ENCODE measurements at places on chromosomes 5 and 9.

GRCh38 chr5:40991168-40991980 is 79.8 kb downstream of the MROH2B start:
- DNase-seq, result no peak

DNA sequence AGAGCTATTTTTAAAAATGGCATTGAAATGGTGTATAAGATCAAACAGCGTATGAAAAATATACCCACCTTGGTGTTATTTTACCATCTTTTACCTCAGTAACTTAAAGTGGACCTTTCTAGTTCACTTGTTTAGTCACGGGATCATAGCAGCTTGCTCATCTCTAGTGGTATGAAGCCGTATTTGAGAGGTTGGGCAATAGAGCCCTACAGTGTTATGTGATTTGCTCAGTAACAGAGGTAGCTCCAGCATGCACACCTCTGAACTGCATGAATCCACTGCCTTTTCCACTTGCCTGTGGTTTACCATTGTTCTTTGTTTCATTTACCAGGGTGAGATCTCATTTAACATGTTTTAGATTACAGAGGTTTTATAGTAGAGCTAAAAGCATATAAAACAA is 134.4 kb downstream of the ATG10 start:
- no peak for DNase-seq

DNA sequence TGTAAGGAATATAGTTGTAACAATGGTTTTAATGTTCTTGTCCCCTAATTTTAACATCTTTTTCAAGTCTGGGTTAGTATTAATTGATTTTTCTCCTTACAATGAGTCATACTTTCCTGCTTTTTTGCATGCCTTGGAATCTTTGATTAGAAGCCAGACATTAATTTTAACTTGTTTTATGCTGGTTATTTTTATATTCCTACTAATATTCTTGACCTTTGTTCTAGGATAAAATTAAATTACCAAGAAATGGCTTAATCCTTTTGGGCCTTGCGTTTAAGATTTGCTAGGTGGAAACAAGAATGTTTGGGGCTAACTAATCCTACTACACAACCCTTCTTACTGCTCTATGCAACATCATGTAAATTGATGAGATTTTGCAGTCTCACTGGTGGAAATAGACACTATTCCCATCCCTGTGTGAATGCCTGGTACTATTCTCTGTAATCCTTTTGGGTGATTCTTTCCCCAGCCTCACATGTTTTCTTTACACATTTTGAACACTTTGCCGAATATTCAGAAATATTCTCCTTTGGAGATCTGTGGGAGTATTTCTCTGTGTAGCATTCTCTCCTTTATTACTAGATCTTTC is 47.2 kb downstream of the ZCCHC7 start:
- no peak for DNase-seq

DNA sequence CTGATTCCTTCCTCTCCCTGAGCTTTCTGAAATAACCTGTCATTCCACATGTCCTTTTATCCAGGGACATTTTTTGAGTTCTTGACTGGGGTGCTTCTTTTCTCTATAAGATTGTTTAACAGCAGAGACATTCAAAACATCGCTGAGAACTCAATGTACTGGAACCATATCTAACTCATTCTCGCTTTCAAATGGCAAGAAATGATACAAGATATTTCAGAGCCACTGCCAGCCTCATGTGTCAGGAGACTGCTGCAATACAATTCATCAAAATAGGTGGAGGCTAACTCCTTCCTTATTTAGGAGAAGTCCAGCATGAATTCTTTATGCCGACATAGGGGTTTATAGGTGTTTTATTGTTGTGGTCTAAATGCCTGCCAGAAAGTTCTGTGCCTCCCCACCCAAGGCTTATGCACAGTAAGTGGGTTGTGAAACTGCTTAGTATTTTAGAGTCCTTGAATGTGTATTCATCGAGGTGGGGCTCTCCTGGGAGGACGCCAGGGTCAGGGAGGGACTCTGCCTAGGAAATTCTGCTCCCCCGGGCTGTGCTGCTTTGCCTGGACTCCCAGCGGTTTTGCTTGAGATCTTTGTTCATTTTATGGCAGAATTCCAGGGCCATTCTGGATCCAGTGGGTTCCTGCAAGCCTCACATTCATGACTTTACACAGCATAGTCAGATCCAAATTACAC is 53.9 kb downstream of the ZNF474 start:
- DNase-seq, result no peak

DNA sequence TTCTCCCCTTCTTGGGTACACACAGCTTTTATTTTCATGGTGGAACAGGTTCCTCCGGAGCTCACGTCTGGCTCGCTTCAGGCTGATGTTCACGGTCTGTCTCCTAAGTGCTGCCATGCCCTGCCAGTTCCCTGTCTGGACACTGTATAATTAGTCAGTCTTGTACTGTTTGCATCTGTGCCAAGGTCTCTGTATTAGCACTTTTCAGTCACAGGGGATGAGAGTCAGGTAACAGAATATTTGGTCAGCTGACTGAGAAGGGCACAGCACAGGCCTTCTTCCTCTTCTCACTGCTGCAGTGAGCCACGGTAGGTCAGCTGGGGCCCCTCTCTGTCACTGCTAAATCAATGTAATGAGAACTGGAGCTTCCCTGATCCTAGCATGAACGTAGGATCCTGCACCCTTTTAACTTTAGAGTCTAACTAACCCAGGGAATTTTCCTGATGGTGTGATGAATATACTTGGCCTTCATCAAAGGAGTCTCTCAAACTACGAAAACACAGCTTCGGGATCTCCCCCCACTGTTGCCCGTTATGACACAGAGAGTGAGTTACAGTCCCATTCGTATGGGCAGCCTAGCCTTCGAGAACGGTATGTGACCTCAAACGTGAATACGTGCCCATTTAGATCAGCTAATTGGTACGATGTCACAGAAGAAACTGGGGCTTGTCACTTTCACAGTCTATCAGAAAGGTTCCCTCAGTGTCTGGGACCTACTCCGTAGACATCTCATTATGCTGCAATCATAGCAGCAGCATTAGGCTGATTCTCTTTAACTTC is 354.1 kb upstream of the RFX3 start:
- no peak for DNase-seq

DNA sequence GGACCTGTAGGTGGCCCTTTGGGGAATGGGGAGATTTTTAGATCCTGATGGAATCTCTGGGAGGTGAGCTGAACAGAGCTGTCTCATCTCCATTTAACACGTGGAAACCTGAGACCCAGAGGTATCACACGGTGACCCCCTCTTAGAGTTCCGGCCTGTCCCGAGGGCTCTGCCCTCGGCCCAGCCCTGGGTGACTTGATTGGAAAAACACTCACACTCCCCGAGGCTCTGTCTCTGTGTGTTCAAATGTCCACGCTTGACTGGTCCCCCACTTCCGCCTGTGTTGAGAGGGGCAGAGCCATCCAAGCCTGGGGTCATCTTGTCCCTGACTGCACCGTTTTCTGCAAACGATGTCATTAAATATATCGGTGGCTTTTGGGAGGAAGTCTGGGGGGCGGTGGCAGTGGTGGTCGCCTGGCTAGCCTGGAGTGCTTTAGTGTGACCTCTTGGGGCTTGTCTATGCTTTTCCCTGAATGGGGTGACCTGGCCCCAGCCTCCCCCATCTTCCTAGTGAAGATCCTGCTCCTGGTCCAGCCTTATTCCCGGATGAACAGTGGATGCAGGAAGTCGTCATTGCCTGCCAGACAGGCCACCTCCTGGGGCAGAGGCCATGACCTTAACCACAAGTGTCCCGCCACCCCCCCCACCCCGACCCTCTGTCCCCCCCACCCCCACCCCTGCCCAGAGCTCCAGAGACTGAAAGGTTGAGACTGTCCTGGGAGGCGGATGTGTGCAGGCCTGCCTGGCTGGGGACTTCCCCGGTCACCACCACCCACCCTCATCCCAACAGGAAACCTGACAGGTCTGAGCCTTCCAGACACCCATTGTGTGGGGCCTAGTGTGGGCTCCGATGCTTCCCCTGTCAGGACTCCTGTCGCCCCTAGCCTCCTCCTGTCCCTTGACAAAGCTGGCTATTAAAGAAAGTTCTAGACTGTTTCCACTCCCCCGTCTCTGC is 5.3 kb upstream of the DAB2IP start:
- no peak for DNase-seq

- DNase-seq, result no peak
Observed at GRCh38 chr5:150209099-150209635, 19.3 kb downstream of the SLC6A7 start.

DNA sequence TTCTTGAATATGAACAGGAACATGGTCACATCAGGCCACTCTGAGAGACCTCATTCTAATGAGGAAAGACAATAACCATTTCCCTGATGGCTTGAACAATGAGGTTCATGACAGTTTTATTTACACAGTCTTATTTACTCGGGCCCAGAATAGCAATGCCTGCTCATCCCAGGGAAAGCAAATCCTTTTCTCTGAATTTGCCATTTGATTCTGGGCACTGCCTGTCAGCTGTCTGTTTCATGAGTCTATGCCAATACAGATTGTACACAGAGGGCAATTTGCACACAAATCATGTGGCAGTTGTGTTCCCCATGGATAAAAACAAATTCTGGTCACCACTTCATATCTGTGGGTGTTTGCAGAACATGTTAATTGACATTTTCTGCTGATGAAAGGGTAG is 492.5 kb downstream of the ACTL7B start:
- no peak for DNase-seq

- DNase-seq, result no peak
Observed at GRCh38 chr9:87749335-87750035, 23.6 kb downstream of the CTSL start.

GRCh38 chr9:122216798-122217418 is 11.8 kb downstream of the LHX6 start:
- DNase-seq, result no peak

DNA sequence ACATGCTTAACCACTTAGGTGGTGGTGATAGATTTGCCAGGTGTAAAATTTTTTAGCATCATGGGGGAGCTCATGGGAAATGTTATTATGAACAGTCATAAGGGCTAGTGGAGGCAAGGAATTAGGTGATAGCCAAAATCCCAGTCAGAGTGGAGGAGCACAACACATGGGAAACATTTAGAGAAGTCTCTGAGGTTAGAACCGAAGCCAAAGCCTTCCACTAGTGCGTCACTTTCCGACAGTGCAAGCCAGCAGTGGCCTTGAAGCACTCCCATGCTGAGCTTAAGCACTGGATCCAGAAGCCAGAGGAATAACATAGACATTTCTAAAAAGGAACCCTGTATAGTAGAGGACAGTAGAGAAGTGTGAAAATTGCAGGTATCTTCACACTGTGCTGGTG is 101.5 kb upstream of the SNX2 start:
- DNase-seq, result no peak

DNA sequence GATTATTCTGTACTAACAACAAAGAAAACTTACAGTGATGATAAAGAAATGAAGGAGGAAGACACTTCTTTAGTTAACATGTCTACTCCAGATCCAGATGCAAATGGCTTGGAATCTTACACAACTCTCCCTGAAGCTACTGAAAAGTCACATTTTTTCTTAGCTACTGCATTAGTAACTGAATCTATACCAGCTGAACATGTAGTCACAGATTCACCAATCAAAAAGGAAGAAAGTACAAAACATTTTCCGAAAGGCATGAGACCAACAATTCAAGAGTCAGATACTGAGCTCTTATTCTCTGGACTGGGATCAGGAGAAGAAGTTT is 67.9 kb downstream of the VCAN start:
- no peak for DNase-seq

- no peak for DNase-seq
Observed at GRCh38 chr9:136201609-136202453, 3.1 kb downstream of the LHX3 start.

GRCh38 chr9:128025736-128026135 is 41.4 kb downstream of the NAIF1 start:
- DNase-seq, result no peak

DNA sequence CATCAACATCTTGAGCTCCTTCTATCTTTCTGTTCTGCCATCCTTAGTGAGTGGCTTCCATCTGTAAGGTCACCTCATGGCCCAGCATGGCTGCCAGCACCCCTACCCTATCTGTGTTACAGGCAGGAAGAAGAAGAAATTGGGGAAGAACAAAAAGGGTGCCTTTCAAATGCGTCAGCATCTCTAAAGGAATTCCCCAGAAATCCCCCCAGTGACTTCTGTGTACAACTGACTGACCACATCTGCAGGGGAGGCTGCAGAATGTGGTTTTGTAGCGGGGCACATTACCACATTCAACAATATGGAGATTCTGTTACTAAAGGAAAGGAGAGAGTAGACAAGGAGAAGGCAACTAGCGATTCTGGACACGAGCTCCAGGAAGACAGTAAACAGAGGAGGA is 40.1 kb downstream of the ALG2 start:
- DNase-seq, result no peak

DNA sequence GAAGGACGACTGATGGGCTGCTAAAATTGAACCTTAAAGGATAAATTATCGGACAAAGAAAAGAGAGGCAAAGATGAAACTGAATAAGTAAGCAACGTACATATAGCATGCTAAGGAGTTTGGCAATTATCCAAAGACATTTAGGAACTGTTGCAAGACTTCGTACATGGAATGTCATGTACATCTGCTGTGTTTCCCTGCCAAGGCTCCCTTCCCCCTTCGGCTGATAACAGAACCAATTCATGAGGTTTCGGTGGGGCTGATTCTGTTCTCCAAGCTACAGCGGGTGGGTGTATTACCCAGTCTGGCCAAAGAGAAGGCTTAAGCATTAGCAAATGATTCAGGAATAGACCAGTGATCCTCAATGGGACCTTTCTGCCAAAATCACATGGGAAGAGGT is 190.9 kb upstream of the FREM1 start:
- no peak for DNase-seq

DNA sequence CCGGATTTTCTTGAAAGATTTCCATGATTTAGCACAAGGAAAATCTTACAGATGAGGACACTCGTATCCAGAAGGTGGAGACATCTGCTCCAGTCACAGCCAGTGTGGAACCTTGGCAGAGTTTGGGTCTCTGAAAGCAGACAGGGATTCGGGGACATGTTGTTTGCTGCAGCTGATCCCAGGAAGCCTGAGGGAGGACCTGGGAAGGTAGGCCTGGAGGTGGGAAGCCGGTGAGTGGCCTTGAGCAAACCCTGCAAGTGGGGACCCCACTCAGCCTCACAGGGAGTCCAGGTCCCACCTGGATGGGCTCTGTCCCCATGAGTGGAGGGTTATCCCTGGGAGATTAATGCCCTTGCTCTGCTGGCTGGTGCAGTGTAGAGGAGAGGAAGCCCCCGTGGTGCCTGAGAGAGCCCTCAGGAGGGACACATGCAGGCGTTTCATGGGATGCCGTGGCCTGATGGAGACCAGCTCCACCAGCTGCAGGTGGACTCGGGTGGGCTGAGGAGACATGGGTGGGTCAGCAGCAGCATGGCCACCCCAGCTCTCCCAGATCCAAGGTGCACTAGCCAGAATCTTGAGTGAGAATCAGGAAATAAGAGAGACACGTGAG is 7.8 kb downstream of the MRPS2 start:
- no peak for DNase-seq

DNA sequence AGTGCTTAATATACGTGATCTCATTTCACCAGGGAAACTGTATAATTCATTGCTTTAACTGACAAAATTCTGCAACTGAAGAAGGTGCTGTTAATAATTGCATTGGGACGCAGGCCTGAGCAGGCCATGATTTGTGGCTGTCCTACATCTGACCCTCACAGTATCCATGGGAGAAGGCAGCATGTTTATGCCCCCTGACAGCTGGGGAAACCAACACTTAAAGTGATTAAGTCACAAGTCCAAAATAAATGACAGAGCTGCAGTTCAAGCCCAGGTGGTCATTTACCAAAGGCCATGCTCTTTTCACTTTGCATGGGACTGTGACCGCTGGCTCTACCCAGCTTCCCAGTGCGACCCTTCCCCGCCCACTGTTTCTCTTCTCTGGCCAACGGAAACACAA is 30.5 kb upstream of the KCNMB1 start:
- DNase-seq, result no peak

GRCh38 chr5:64773533-64773932 is 4.8 kb downstream of the CWC27 start:
- no peak for DNase-seq

- DNase-seq, result no peak
Observed at GRCh38 chr5:128637031-128637430, 99.0 kb upstream of the FBN2 start.

Data from activated naive CD8-positive, alpha-beta T cell treated with anti-CD3 and anti-CD28 coated beads, Interleukin-2, amount 50 U/mL, for 16 hours (primary cell).